ENCODE measurements at places on chromosomes 13 and 19. TPM values are rescaled to one million over a fixed set of nuclear protein-coding genes. Genes with fewer than 3 reads are reported as not detected.

The PSG1 gene
- not detected for total RNA-seq

GRCh38 chr19:29711584-29712132 lies 3.4 kb downstream of the C19orf12 start:
- H3K4me1 ChIP-seq = peaks cover 36% of the 10 kb centered on the region
- no peak overlapping the region for H3K27ac ChIP-seq
- no peaks in the 10 kb centered on the region for H3K27me3 ChIP-seq
- DNase-seq = no peak

DNA sequence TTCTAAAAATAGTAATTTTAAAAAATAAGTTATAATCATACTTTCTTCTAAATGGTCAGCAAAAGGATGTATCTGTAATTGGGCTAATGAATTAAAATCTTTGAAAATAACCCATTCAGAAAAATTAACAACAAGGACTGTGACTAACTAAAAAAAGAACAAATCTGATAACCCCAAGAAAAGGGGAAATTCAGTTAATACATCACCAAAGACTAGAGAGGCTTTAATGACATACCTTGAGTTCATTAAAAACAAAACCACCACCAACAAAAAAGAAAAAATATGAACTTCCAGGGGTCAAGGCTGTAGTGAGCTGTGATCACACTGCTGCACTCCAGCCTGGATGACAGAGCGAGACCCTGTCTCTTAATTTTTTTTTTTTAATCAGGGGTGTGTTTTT lies 121.8 kb downstream of the TBC1D4 start:
- no peak overlapping the region for H3K4me3 ChIP-seq
- peaks cover 42% of the 10 kb centered on the region for H3K4me1 ChIP-seq
- H3K27ac ChIP-seq = peak overlapping the region; percentile 93
- H3K36me3 ChIP-seq = peaks cover 8% of the 10 kb centered on the region
- H3K27me3 ChIP-seq = no peaks in the 10 kb centered on the region

DNA sequence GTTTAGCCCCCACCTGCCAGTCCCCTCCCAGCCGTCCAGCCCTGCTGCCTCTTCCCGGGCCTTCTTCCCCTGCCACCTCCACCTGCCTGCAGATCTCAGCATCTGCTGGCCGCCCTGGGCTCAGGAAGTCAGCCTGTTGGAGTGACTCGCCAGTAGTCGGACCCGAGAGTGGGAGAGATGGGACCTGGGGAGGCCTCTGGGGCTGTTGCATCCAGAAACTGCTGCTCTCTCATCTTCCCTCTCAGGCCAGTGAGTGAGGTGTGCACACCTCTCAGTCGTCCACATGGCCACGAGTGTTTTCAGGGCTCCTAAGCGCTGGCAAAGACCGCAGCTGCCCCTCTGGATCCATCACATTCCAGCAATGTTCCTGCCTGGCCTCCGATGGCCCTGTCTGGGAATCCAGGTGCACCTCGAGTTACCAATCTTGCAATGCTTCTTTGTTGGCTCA lies 151.8 kb upstream of the SOX1 start:
- no peaks in the 10 kb centered on the region for H3K27me3 ChIP-seq
- no peaks in the 10 kb centered on the region for H3K36me3 ChIP-seq
- no peak overlapping the region for H3K27ac ChIP-seq
- H3K4me1 ChIP-seq = no peaks in the 10 kb centered on the region
- no peak overlapping the region for H3K4me3 ChIP-seq
- no peak for DNase-seq

The PNMA8A gene
- 2.0 TPM for total RNA-seq

DNA sequence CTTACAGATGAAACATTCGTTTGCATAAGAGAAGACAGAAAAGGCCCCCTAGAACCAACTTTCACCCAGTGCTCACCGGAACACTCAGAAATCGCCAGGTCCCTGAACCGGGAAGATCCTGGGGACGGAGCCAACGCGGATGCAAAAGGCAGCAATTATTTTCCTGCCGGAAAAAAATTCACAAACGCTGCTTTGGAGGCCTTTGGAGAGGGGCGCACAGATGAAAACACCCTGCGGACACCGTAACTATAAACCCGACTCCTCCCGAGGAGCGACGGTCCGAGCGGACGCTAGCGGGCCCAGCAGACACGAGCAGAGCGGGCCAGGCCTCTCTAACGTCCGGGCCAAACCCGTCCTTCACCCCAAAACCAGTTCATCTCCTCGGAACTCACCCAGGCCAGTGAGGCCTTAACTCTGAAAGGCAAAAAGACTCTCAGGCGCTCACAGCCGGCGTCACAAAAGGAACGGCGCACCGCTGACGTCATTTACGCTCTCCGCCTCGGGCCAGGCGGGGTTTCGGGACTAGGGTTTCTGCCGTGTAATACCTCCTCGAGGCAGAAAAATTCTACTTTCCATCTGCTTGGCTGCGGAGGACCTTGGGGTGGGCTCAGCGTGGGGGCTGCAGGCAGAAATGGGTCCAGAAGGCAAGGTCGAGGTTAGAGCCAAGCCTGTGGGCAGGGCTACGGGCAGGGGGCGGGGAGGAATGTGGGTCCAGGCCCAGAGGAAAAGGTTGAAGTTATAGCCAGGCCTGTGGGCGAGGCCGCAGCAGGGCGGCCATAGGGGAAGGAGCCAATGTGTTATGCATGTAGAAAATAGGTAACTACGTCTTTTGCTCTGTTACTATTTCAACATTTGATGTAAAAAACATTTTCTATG lies at the start of gene ZNF426:
Gene ZNF426, minus strand, starts transcription at position 463 of the 876 bp plus-strand sequence. CDS start 2,413 bp downstream, outside the sequence.
- DNase-seq = peak; percentile 92
- no peaks in the 10 kb centered on the region for H3K27me3 ChIP-seq
- peak within 1 kb of the TSS; percentile 91 for H3K4me3 ChIP-seq

DNA sequence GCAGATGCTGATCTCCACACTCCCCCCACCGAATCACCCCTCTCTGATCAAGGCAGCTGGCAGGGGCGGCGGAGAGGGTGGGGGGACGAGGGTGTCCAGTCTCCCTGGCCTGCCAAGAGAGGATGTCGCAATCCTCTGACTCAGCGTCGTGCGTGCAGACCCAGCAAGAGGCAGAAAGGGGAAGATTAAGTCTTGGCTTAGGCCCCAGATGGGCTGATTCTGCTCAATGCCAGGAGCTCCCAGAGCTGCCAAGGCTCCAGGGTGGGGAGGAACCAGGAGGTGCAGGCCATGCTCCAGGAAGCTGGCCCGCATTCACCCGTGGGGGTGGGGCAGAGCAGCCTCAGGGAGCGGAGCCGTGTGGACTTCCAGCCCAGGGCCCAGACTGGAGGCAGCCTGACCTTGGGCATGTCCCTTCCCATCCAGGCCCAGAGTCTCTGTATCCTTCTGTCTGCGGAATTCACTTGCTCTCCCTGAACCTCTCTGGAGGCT lies 6.6 kb upstream of the BCL3 start:
- no peaks in the 10 kb centered on the region for H3K36me3 ChIP-seq
- peak; percentile 98 for DNase-seq
- no peaks in the 10 kb centered on the region for H3K27me3 ChIP-seq
- H3K4me3 ChIP-seq = peak overlapping the region; percentile 29
- peaks cover 46% of the 10 kb centered on the region for H3K4me1 ChIP-seq

DNA sequence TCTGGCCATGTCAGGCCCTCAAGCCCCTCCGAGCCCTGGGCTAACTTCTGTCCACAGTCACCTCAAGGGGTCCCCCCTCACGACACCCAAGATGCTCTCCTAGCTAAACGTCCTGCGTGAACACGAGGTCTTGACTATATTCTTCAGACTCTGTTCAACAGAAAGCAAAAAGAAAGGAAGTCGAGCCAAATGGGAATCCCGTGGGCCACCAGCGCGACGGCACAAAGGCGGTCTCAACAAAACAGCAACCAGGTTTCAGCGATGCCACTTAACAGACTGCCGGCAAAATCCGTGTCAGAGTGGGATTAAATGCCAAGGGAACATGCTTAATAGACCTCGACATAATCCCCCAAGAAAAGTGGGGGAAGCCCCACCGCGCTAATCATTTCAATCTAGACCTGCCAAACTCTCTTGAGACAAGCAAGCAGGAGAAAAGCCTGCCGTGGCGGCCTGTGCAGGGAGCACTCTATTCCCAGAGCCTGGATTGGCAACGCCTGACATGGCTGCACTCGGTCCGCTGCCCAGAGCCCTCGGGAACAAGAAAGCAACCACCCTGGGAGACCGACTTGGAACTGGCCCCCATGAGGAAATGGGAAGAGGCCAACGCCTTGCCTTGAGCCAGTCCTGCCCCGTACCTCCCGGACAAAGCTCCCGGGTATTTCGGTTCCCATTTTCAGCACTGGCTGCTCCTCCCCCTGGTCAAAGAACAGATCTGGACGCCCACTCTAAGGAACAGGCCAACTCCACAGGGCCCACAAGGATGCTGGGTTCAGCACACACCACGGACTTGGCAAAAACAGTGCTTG lies 16.0 kb downstream of the ZC3H4 start:
- DNase-seq = peak; percentile 58
- peak overlapping the region; percentile 69 for H3K27ac ChIP-seq
- peaks cover 77% of the 10 kb centered on the region for H3K4me1 ChIP-seq
- H3K36me3 ChIP-seq = peaks cover 15% of the 10 kb centered on the region
- H3K27me3 ChIP-seq = no peaks in the 10 kb centered on the region

DNA sequence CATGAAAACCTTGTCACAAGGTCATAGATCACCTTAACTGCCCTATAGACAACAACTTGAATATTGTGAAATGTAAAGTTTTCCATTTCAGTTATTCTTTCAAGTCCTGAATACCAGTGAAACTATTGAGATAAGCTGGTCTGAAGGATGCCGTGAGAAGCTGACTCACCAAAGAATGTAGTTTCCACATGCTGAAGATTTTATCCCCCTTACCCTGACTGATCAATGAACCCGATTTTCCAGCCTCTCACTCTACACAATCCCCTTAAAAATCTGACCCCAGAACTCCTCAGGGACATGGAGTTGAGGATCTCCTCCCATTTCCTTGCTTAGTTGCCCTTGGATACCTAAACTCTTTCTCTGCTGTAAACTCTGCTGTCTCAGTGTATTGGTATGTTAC lies 67.5 kb downstream of the POSTN start:
- no peaks in the 10 kb centered on the region for H3K4me1 ChIP-seq
- H3K27me3 ChIP-seq = no peaks in the 10 kb centered on the region
- DNase-seq = no peak
- H3K4me3 ChIP-seq = no peak overlapping the region

DNA sequence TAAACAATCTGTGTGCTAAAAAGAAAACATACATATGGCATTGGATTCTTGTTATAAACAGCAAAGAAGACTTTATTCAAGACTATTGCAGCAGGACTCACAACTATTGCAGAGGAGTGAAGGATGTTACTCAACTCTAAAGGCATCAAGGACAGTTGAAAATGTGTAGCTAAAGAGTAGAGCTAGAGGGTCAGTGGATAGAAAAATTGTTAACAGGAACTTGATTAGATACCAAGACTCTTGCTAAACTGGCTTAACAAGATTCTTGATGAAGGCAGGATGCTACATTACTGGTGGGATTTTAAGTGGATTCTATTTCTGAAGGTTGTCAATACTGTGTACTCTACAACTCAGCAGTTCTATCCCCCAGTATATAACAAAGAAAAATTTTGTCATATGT lies 1183.3 kb downstream of the SLITRK1 start:
- no peaks in the 10 kb centered on the region for H3K4me1 ChIP-seq
- H3K27ac ChIP-seq = no peak overlapping the region
- DNase-seq = no peak
- no peaks in the 10 kb centered on the region for H3K27me3 ChIP-seq
- H3K36me3 ChIP-seq = no peaks in the 10 kb centered on the region
- no peak overlapping the region for H3K4me3 ChIP-seq

DNA sequence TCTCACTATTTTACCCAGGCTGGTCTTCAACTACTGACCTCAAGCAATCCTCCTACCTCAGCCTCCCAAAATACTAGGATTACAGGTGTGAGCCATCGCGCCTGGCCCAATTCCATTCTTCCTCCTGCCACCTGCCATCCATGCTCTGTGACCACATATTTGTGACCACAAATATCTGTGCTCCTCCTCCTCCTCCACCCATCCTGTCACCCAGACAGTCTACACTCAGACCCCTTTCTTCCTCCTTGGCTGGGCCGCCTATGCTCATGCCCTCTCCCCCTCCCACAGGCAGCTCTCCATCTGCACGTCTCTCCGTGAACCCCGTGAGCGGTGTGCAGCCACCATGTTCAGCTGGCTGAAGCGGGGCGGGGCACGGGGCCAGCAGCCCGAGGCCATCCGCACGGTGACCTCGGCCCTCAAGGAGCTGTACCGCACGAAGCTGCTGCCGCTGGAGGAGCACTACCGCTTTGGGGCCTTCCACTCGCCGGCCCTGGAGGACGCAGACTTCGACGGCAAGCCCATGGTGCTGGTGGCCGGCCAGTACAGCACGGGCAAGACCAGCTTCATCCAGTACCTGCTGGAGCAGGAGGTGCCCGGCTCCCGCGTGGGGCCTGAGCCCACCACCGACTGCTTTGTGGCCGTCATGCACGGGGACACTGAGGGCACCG lies 3.2 kb downstream of the EHD2 start:
- peak overlapping the region; percentile 16 for H3K27ac ChIP-seq
- H3K4me3 ChIP-seq = peak overlapping the region; percentile 66
- no peaks in the 10 kb centered on the region for H3K36me3 ChIP-seq
- H3K4me1 ChIP-seq = peaks cover 5% of the 10 kb centered on the region
- DNase-seq = no peak

DNA sequence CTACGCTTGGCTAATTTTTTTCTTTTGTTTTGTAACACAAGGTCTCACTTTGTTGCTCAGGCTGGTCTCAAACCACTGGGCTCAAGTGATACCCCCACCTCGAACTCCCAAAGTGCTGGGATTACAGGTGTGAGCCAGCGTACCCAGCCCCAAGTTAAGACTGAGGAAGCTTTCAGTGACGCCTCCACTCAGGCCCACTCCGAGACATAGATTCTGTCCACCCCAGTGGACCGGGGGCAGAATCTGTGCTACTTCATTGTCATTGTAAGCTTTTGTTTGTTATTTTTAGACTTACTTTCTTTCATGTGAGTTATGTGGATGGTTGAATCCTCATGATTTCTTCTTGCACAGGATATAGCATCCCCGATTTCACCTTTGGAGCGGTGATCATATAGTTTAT lies 156.9 kb upstream of the TSHZ3 start:
- H3K36me3 ChIP-seq = no peaks in the 10 kb centered on the region
- no peak for DNase-seq
- H3K4me3 ChIP-seq = no peak overlapping the region
- no peaks in the 10 kb centered on the region for H3K4me1 ChIP-seq
- H3K27ac ChIP-seq = no peak overlapping the region

DNA sequence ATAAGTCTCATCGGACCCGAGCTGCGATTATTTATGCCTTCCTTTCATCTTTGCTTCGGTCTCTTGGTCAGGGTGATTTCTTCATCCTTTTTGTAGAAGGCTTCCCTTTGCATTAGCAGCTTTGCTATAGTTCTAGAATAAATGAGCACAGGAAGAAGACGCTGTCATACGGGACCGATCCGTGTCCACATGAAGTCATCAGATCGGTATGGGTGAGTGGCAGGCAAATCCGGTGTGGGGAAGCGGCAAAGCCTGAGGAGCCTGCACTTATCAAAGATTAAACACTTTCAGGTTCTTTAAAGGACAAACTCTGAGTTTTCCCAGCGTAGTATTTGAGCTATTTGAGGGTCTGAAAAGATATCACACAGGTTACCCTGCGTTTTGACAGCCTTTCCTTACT lies 119.3 kb downstream of the IRS2 start:
- no peaks in the 10 kb centered on the region for H3K36me3 ChIP-seq
- no peak for DNase-seq
- H3K4me3 ChIP-seq = no peak overlapping the region
- H3K4me1 ChIP-seq = no peaks in the 10 kb centered on the region

The VMAC gene
- 0.73 TPM for total RNA-seq

The WDR62 gene
- total RNA-seq = 0.81 TPM

GRCh38 chr13:97140611-97141010 lies 81.5 kb upstream of the MBNL2 start:
- H3K27ac ChIP-seq = no peak overlapping the region
- no peak for DNase-seq
- no peaks in the 10 kb centered on the region for H3K4me1 ChIP-seq
- no peaks in the 10 kb centered on the region for H3K27me3 ChIP-seq
- H3K4me3 ChIP-seq = no peak overlapping the region
- H3K36me3 ChIP-seq = no peaks in the 10 kb centered on the region

- H3K27ac ChIP-seq = no peak overlapping the region
- H3K27me3 ChIP-seq = peaks cover 3% of the 10 kb centered on the region
- peak overlapping the region; percentile 15 for H3K4me3 ChIP-seq
- H3K36me3 ChIP-seq = no peaks in the 10 kb centered on the region
Observed at GRCh38 chr13:110298505-110299282, 8.3 kb downstream of the COL4A1 start.
